ENCODE measurements at places on chromosomes 12 and 14.
A peak's percentile ranks its signal among the peaks of the same experiment; 100 is the strongest.

GRCh38 chr12:117063162-117063911 is 35.9 kb downstream of the TESC start:
- peak; percentile 90 for DNase-seq

GRCh38 chr14:89792489-89793366 is 161.8 kb downstream of the EFCAB11 start:
- no peak for DNase-seq

- DNase-seq = peak; percentile 54
Observed at GRCh38 chr12:106345746-106346145, 11.8 kb upstream of the POLR3B start.

GRCh38 chr12:99170037-99170436 is 477.5 kb upstream of the GARIN6 start:
- DNase-seq = no peak

DNA sequence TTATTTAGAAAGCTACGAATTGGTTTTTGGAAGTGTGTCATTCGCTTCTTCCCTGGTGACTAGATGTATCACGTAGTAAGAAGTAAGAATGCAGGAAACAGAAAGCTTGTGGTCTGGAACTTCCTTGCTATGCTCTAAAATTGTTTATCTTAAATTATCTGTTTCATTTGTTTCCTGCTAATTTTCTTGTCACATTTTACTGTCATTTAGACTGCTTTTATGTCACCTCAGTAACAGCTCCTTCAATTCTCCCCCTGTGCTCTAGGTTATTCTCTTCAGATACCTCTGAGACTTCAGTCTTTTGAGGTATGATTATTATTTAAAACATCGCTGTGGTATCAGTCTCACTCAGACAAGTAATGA is 699 bp upstream of the CD69 start:
- DNase-seq = peak; percentile 46
